ENCODE measurements at places on chromosomes 2 and 18.

- no peak for DNase-seq
These were observed 21.8 kb upstream of the CTIF start for GRCh38 chr18:48517048-48517447.

- no peak for DNase-seq
These were observed 14.1 kb upstream of the ZSWIM2 start for GRCh38 chr2:186862869-186863709.

GRCh38 chr18:30852980-30853379, 189.6 kb downstream of the DSC3 start:
- DNase-seq, result no peak

DNA sequence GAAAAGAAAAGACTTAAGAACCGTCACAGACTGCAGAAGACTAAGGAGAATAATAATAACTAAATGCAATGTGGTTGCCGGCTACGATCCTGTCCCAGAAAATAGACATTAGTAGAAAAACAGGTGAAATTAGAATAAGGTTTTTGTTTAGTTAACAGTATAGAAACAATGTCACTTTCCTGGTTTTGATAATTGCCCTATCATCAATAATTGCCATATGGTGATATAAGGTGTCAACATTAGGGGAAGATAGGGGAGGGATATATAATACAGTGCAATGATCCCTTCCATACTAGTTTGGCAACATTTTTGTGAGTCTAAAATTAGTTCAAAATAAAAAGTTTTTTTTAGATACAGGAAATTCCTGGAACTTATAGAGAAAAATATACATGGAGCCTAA, 144.8 kb downstream of the SATB2 start:
- DNase-seq, result no peak

- no peak for DNase-seq
These were observed 180.9 kb upstream of the GALNT5 start for GRCh38 chr2:157076526-157077161.

- no peak for DNase-seq
These were observed 26.1 kb upstream of the CYP26B1 start for GRCh38 chr2:72173640-72174321.

DNA sequence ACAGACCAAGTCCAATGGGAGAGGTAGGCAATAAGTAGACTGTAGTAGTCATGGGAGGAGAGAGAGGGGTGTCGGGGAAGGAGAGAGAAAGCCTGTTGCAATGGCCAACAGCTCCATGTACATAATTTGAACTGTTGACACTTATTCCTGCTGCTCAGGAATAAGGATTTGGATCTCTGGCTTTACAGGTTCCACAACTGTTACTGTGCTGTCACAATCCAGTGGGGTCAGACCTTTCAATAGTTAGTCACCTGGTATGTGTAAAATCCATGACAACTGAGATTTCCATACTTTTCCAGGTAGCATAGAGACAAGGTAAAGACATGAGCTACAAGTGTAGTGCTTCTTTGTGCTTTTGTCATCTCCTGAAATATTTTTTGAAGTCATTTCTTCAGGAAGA, 47.5 kb upstream of the RIOK3 start:
- DNase-seq, result no peak

- no peak for DNase-seq
These were observed 42.1 kb upstream of the SNTG2 start for GRCh38 chr2:908568-908967.

DNA sequence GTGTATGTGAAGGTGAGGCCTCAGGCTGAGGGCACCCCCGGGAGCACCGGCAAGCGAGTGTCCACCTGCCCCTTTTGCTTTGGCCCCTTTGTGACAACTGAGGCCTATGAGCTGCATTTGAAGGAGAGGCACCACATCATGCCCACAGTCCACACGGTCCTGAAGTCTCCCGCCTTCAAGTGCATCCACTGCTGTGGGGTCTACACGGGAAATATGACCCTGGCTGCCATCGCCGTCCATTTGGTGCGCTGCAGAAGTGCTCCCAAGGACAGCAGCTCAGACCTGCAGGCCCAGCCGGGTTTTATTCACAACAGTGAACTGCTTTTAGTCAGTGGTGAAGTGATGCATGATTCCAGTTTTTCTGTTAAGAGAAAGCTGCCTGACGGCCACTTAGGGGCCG, 28.9 kb downstream of the ADNP2 start:
- DNase-seq, result no peak

DNA sequence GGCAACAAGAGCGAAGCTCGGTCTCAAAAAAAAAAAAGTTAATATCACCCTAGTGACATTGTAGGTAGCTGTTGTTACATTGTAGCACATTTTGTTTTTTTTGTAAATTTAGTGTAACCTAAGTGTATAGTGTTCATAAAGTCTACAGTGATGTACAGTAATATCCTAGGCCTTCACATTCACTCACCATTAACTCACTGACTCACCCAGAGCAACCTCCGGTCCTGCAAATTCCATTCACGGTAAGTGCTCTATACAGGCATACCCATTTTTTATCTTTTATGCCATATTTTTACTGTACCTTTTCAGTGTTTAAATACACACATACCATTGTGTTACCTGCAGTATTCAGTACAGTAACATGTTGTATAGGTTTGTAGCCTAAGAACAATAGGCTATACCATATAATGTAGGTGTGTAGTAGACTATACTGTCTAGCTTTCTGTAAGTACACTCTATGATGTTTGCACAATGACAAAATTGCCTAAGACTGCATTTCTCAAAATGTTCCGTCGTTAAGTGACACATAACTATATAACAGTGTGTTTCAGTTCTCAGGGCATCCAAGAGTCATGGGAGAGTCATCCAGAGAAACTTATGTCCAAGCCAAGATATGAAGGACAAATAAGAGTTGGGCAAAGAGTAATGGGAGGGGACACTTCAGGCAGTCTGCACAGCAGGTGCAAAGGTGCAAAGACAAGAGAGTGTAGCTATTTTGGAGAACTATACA, 68.4 kb downstream of the TANK start:
- DNase-seq, result no peak

DNA sequence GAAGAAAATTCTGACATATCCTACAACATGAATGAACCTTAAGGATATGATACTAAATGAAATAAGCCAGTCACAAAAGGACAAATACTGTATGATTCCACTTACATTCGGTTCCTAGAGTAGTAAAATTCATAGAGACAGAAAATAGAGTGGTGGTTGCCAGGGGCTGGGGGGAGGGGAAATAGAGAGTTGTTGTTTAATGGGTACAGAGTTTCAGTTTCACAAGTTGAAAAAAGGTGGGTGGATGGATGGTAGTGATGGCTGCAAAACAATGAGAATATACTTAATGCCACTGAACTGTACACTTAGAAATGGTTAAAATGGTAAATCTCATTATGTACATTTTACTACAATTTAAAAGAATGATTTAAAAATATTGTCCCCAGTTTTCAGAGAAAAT, 53.3 kb upstream of the NFU1 start:
- no peak for DNase-seq

DNA sequence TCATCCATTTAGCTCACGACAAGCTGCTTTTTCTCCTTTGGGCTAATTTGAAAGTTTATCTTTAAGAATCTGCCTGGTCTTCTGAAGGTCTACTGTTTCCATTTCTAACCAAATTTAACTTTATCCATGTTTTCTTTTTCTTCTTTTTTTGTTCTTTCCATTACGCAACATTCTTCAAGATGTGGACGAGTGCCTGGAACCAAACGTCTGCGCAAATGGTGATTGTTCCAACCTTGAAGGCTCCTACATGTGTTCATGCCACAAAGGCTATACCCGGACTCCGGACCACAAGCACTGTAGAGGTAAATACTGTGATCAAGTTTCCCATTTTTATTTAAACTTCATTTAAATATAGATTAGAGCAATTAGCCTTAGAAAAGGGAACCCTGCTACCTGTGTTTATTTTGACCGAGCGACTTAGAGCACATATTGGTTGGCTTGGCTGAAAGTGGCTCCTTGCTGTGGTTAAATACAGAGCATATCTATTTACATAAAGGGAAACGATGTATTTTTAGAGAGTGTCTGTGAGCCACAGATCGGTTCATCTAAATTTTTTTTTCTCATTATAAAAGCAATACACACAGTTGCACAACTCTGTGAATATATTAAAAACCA, 183.4 kb upstream of the RASGRP3 start:
- no peak for DNase-seq

GRCh38 chr2:128608921-128609880, 290.5 kb upstream of the HS6ST1 start:
- no peak for DNase-seq

- DNase-seq, result no peak
These were observed 47.8 kb upstream of the RNF103 start for GRCh38 chr2:86671337-86671981.

DNA sequence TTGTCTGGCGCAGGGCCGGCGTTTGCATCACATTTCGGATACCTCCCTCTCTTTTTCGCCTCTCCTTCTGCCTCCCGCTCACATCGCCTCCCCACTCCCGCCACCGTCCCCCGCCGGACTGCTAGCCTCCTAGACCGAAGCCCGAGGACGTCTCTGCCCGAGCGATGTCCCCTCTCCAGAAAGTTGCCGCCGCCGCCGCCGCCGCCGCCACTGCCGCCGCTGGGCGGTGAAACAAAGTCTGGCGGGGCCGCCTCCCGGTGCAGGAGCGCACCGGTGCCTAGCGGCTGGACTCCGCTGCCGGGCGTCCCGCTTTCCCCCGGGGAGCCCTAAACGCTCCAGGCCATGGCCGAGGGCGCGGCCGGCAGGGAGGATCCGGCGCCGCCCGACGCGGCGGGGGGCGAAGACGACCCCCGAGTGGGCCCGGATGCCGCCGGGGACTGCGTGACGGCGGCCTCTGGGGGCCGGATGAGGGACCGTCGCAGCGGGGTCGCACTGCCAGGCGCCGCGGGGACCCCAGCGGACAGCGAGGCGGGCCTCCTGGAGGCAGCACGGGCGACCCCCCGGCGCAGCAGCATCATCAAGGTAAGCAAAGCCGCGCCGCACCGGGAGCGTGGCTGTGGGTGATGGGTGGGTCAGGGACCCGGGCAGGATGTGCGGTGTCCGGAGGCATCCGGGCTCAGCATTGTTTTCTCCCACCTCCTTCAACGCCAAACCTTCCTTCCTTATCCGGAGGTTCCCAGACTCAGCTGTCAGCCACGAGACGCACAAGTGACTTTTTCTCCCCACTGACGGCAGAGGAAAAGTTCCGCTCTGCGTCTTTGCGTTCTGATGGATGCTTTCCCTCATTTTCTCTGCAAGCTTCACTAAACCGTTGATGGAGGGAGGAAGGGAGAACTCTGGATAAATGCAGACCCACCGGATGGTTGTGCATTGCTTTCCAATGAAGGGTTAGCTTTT, 643 bp downstream of the PLCL1 start:
- peak; percentile 4 for DNase-seq

DNA sequence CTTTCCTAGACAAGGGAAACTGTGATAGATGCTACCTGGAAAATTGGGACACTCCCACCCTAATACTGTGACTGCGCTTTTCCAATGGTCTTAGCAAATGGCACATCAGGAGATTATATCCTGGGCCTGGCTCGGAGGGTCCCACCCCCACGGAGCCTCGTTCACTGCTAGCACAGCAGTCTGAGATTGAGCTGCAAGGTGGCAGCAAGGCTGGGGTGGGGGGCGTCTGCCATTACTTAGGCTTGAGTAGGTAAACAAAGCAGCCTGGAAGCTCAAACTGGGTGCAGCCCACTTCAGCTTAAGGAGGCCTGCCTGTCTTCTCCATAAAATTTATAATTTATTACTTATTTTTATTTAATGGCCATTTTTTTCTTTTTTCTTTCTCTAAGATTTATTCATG, 802.1 kb upstream of the SLC39A10 start:
- no peak for DNase-seq

GRCh38 chr2:239994086-239994485, 31.1 kb downstream of the NDUFA10 start:
- DNase-seq, result no peak

DNA sequence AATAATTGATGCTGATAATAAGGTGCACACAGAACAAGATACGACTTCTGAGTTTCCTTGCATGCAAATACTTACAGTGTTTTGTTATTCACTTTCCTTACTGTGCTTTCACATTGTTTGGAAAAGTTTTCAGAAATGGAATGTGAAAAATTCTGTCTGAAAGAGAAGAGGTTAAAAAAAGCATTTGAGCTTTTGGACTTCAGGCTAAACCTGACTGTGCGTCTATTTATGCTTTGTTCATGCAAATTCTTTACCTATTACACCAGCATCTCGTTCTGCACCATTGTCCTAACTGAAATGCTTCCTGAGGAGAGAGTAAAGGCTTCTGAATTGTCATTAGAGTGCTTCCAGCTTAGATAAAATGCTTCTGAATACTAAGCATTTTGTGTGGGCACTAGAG, 61.4 kb downstream of the LHCGR start:
- no peak for DNase-seq

- DNase-seq, result no peak
These were observed 1.5 kb upstream of the GMCL1 start for GRCh38 chr2:69827796-69828540.

DNA sequence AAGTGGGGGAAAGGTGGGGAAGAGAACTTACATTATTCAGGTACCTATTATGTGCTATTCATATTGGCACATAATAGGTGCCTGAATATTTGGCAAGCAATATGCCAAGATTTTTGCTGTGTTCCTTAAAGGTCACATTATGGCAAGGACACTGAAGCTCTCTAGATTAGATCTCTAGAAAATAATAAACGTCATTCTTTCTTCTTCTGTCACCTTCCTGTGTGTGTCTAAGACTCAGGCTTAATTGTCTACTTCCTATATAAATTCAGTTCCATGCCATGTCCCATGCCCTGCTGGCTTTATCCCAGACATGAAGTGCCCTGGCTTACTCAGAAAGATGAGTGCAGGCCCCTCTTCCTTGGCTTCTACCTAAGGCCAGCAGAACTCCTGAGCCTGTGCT, 191.1 kb upstream of the CTAGE1 start:
- no peak for DNase-seq

GRCh38 chr2:136058262-136058661, 59.7 kb downstream of the CXCR4 start:
- no peak for DNase-seq

- no peak for DNase-seq
These were observed 322.2 kb upstream of the SPHKAP start for GRCh38 chr2:228503731-228504130.

GRCh38 chr2:28048341-28048740, 157.8 kb downstream of the BABAM2 start:
- no peak for DNase-seq

DNA sequence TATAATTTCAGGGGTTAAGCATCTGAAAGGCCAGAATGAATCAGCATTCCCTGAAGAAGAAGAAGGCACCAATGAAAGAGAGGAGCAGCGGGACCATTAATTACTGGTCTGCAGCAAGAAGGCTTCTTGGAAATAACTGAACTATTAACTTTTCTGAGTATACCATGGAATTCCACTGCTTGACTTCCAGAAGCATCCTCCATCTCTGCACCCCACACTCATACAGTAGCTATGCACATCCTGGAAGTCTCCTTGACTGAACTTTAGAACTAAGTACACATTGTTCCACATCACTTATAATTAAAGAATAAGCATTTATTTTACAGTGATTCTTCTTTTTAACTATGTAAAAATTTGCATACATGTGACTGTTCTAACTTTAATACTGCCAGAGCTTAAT, 131.5 kb downstream of the PPP1R1C start:
- DNase-seq, result no peak

Measured in CD4-positive, alpha-beta T cell treated with Interferon gamma for 1 hour (primary cell).